ENCODE measurements at places on chromosomes 7 and 10.

DNA sequence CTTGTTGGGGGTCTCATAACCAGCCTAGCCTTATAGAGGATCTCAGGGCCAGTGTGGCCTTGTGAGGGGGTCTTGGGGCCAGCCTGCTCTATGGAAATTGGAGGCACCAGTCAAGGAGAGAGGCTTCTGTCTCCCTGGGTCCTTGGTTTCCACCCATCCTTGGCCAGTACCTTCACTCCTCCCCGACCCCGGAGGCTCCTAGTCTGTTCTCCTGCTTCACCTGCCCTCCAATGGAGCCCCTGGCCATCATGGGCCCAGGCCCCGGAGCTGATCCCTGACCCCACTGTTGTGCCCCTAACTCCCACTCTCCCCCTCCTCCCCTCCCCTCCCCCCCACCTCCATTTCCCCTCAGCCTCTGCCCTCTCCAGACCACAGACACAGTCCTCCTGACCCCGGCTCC, 29.7 kb downstream of the RASGEF1A start:
- no peak for DNase-seq

DNA sequence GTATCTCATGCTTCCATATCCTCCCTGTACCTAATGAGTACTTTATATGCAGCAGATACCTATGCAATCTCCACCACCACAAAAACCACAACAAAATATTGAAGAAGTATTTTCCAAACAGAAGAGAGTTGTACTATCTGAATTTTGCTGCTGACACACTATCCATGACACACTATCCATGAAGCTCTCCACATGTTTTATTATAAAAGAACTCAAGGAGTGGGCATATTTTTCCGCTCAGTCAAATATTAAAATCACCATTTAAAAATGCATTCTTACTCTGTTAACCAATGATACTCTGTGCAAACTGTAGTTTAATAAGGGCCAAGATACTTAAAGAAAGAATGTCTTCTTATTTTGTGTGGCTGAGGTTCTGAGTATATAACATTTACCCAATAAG, 2.8 kb downstream of the BET1 start:
- no peak for DNase-seq

- DNase-seq = no peak
Measured at GRCh38 chr10:17196045-17196444, 5.4 kb downstream of the TRDMT1 start.

DNA sequence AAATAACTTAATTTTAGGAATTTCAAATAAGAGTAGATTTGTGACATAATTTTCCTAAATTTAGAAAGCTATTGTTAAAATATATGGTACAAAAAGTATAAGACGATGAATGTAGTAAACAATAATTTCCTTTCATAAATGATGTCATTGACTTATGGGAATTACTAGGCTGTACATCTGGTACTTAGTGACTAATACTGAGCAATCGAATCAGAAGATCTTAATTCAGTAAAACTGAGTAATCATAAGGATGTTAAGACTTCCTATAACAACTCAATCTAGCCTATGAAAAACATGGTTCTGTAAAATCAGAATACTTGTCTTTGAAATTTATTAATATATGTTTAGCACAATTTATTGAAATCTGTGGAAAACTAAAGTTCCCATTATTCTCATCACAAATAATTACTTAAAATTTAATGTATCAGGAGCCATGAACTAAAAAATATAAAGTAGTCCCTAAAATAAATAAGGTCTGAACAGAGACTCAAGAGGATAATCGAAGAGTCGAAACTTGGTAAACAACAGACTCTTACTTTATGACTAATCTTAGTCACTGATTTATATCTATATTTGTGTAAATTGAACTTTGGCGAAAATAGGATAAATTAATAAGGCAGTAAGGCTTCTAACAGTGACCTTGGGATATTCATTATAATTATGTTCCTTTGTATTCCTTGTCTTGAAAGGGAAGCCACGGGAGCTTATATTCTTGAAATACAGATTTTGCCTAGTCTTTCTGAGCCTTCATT, 142.1 kb downstream of the HGF start:
- no peak for DNase-seq

DNA sequence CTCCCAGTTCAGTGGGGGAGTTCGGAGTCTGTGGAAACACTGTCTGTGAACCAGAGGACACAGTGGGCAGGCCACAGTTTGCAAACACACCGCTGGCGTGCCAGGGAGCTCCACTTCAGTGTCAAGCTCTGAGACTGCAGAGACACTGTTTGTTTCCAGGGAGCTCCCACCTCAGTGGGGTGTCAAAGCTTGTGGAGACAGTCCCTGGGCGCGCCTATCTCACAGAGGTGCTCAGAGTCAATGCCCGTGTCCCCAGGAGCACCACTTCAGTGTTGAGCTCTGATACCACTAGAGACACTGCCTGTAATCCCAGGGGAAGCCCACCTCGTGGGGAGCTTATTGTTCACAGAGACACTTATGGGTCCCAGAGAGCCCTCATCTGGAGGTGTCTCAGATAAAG, 4.3 kb downstream of the MYO1G start:
- DNase-seq = no peak

GRCh38 chr10:121378251-121378801, 219.9 kb downstream of the FGFR2 start:
- no peak for DNase-seq

- no peak for DNase-seq
Measured at GRCh38 chr7:8818406-8818805, 385.0 kb downstream of the NXPH1 start.

GRCh38 chr7:157271991-157272324, 64.8 kb upstream of the DNAJB6 start:
- no peak for DNase-seq

- DNase-seq = no peak
Measured at GRCh38 chr10:92244796-92245195, 46.1 kb downstream of the CPEB3 start.

GRCh38 chr10:5814110-5815107, 1.2 kb upstream of the GDI2 start:
- DNase-seq = no peak

- DNase-seq = no peak
Measured at GRCh38 chr10:24435374-24435773, 226.4 kb downstream of the KIAA1217 start.

- no peak for DNase-seq
Measured at GRCh38 chr7:94449151-94449725, 54.5 kb downstream of the COL1A2 start.

GRCh38 chr7:51150193-51150592, 166.4 kb downstream of the COBL start:
- DNase-seq = no peak

- no peak for DNase-seq
Measured at GRCh38 chr7:490461-491291, 29.0 kb downstream of the PDGFA start.

GRCh38 chr7:36749282-36749960, 25.1 kb upstream of the AOAH start:
- no peak for DNase-seq

GRCh38 chr7:52482076-52482475, 553.4 kb upstream of the POM121L12 start:
- DNase-seq = no peak
